ENCODE measurements at places on chromosomes 3 and 15. TPM values are rescaled to one million over a fixed set of nuclear protein-coding genes. Genes with fewer than 3 reads are reported as not detected.

CHST13 gene
- 0.07 TPM for polyA plus RNA-seq

DNA sequence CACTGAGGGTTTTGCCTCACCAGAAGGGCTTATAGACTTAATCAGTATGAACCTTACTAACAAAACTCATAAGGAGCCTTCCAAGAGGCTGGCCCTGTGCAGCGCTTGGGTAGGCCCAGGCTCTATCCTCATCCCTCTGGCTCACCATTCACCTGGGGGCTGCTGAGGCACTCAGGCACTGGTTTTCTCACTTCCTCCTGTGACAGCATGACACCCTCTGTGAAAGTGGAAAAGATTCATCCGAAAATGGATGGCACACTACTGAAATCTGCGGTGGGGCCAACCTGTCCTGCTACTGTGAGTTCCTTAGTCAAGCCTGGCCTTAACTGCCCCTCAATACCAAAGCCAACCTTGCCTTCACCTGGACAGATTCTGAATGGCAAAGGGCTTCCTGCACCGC, 41.3 kb downstream of the PSMD6 start:
- no peaks in the 10 kb centered on the region for H3K27me3 ChIP-seq
- H3K27ac ChIP-seq = no peak overlapping the region
- no peak overlapping the region for H3K4me3 ChIP-seq
- H3K36me3 ChIP-seq = peaks cover 71% of the 10 kb centered on the region
- peaks cover 29% of the 10 kb centered on the region for H3K4me1 ChIP-seq

- H3K4me1 ChIP-seq = peaks cover 11% of the 10 kb centered on the region
- peak; percentile 62 for DNase-seq
- H3K4me3 ChIP-seq = peak overlapping the region; percentile 63
- H3K36me3 ChIP-seq = peaks cover 4% of the 10 kb centered on the region
- H3K27me3 ChIP-seq = no peaks in the 10 kb centered on the region
Measured at GRCh38 chr15:84818261-84819131, 1.3 kb downstream of the ALPK3 start.

- H3K27me3 ChIP-seq = no peaks in the 10 kb centered on the region
- H3K27ac ChIP-seq = peak overlapping the region; percentile 79
- no peaks in the 10 kb centered on the region for H3K36me3 ChIP-seq
- no peak for DNase-seq
Measured at GRCh38 chr15:40103864-40104271, 4.8 kb downstream of the BMF start.
